NCI-H2227 treated with DMSO at 0.1 percent for 48 hours (cell line): ENCODE measurements at places on chromosomes 16 and 17.

DNA sequence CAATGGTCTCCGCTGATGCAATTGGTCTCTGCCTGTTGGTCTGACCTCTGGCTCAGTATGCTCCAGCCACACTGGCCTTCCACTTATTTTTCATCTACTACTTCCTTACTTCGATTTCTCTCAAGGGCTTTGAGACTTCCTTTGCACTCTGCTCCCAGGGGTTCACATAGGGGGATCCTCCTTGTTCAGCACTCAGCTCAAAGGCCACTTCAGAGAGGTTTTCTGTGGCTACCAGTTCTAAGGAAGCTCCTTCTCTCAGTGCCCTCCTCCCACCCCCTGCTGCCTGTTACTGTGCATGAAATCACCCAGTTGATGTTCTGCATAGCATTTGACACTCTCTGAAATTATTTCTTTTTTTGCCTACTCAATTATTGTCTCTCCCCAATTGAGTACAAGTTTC is 476.4 kb downstream of the HS3ST3B1 start:
- no peak for DNase-seq

- no peak for DNase-seq
Measured at GRCh38 chr16:80997139-80997798, 9.4 kb downstream of the CMC2 start.

DNA sequence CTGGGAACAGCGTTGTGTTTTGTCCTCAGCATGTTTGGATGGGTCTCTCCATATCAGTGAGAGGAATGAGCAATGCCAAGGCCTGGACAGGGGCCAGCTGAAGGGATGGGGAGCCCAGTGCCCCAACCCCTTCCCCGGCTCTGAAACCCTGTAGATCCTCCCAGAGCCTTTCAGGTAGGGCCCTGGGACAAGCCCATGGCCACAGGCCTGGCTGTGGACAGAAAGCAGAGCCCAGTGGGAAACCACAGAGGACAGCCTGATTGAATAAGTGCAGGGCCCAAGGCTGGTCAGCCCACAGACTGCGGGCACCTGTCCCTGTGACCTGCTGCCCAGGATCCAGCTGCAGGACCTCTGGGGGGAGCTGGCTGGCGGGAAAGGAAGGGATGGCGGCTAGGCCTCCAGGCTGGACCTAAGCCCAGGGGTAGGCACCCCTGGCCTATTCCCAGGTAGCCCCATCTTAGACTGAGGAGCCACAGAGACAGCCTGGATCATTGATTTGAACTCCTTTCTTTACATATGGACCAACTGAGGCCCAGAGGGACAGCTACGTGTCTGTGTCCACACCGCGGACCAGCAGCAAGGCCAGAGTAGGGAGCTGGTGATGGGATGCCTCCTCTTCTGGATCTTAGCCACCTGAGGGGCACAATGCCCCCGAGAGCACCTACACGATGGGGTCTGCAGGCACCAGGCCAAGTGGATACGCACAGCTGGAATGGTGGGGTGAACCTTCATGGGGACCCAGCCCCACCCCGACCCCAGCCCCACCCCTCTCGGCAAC is 1.3 kb downstream of the CCDC102A start:
- DNase-seq, result no peak

- DNase-seq, result no peak
Measured at GRCh38 chr17:62179525-62180161, 114.6 kb upstream of the MED13 start.

DNA sequence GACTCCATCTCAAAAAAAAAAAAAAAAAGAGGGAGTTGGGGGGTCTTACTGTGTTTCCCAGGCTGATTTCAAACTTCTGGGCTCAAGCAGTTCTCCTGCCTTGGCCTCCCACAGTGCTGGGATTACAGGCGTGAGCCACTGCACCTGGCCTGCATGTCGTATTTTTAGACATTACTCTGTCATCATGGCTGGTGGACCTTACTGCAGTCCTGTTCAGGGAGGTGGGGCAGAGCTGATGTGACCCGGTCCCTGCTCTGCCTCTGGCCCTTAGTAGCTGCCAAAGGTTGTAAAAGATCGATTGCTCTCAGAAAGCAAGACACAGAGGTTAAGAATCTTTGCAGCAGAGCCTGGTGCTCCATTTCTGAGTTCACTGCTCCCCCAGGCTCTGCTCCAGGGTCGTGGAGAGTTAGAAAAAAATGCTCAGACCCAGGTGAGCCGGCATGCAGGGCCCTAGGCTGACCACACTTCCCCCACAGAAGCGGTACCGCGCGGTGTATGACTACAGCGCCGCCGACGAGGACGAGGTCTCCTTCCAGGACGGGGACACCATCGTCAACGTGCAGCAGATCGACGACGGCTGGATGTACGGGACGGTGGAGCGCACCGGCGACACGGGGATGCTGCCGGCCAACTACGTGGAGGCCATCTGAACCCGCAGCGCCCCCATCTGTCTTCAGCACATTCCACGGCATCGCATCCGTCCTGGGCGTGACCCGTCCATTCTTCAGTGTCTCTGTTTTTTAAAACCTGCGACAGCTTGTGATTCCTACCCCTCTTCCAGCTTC is 7.1 kb upstream of the LASP1NB start:
- DNase-seq, result no peak

DNA sequence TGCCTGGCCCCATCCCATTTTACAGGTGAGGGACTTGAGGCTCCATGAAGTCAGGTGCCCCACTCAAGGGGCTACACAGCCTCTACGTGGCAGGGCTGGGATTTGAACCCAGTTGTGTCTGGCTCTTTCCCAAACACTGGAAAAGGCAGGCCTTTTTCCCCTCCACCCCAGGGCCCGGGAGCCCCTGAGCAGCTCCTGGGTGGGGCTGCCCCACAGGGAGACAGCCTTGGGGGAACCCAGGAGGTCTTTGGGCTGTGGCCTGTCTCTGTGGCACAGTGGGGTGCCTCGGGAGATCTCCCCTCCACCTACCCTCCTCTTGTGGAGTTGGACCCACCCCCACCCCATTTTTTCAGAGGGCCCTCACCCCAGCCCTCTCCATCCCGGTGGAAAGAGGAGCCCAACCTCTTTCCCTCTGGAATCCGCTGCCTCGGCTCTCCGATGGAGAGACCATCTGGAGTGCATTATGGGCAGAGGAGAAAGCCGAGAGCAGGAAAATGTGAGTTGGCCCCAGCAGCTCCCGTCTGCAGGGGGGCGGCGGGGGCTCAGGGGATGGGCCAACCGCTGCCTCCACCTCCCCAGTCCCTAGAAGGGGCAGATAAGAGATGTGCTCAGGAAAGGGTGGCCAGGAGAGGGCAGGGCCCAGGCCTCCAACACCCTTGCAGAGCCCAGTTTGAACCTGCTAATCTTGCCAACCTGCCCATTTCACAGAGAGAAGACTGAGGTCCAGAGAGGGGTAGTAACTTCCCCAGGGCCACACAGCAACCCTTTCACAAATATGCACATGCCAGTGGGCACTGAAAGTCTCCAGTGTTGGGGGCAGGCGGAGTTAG is 15.4 kb upstream of the TMEM92 start:
- no peak for DNase-seq

DNA sequence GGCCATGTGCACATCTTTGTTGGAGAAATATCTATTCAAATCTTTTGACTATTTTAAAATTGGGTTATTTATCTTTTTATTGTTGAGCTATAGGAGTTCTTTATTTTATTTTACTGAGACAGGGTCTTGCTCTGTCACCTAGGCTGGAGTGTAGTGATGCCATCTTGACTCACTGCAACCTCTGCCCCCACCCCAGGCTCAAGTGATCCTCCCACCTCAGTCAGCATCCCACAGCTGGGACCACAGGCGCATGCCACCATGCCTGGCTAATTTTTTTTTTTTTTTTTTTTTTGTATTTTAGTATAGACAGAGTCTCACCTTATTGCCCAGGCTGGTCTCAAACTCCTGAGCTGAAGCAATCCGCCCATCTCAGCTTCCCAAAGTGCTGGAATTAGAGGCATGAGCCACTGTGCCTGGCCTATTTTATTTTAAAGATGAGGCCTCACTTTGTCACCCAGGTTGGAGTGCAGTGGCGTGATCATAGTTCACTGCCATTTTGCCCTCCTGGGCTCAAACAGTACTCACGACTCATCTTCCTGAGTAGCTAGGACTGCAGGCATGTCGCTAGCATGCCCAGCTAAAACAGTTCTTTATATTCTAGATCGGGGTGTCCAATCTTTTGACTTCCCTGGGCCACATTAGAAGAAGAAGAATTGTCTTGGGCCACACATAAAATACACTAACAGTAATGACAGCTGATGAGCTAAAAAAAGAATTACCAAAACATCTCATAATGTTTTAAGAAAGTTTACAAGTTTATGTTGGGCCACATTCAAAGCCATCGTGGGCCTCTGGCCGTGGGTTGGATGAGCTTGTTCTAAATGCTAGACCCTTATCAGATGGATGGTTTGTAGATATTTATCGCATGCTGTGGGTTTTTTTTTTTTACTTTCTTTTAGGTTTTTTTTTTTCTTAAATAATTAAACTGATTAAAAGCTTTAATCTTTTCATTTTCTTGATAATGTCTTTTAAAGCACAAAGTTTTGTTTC is 13.7 kb downstream of the TENT4B start:
- no peak for DNase-seq

- DNase-seq, result no peak
Measured at GRCh38 chr16:84818133-84818532, 1.7 kb upstream of the CRISPLD2 start.
